ENCODE measurements at places on chromosomes 6 and 20.

GRCh38 chr6:3209114-3210023 lies 18.1 kb downstream of the TUBB2B start:
- no peak for DNase-seq
- peaks cover 28% of the 10 kb centered on the region for H3K27me3 ChIP-seq
- H3K4me1 ChIP-seq = peaks cover 9% of the 10 kb centered on the region

GRCh38 chr6:7246401-7247178 lies 66.4 kb downstream of the SSR1 start:
- peaks cover 7% of the 10 kb centered on the region for H3K36me3 ChIP-seq
- no peaks in the 10 kb centered on the region for H3K27me3 ChIP-seq
- H3K4me1 ChIP-seq = peaks cover 28% of the 10 kb centered on the region
- DNase-seq = no peak
- no peak overlapping the region for H3K27ac ChIP-seq

- H3K36me3 ChIP-seq = no peaks in the 10 kb centered on the region
- no peaks in the 10 kb centered on the region for H3K27me3 ChIP-seq
- peaks cover 5% of the 10 kb centered on the region for H3K4me1 ChIP-seq
- H3K4me3 ChIP-seq = no peak overlapping the region
These were observed 24.1 kb downstream of the PXT1 start for GRCh38 chr6:36418558-36418957.

DNA sequence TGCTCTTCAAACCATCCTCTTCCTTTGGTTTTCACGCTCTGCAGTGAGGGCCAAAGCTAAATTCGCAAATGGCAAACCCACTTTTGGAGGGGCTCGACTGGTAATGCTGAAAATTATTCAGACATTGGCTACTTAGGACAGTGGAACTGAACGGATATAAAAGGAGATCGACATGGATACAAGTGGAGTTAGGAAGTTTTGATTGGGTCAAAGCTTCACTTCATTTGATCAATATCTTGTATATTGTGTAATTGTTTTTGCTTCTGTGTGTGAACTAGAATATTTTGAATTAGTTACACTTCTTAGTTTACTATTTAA lies 1.2 kb downstream of the FAM8A1 start:
- peaks cover 13% of the 10 kb centered on the region for H3K4me1 ChIP-seq
- DNase-seq = no peak
- H3K27me3 ChIP-seq = no peaks in the 10 kb centered on the region
- H3K4me3 ChIP-seq = peak overlapping the region; percentile 76
- peaks cover 11% of the 10 kb centered on the region for H3K36me3 ChIP-seq

DNA sequence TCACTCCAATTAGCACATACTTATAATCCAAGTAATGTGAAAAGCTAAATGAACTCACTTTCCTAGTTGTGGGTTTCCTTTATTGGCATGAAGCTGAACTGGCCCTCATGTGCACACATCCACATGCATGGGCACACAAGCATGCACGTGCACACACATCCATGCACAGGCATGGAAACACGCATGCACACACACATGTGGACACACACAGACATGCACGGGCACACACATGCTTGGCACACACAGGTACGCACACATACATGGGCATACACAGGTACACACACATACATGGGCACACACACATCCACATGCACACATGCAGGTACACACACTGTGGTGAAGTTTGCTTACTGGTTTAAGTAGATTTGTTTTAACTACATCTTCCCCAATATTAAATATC lies 23.8 kb downstream of the SYNDIG1 start:
- peaks cover 5% of the 10 kb centered on the region for H3K4me1 ChIP-seq
- DNase-seq = no peak
- H3K27me3 ChIP-seq = peaks cover 11% of the 10 kb centered on the region
- H3K4me3 ChIP-seq = no peak overlapping the region

GRCh38 chr6:82458147-82458546 lies 94.5 kb downstream of the TPBG start:
- peaks cover 4% of the 10 kb centered on the region for H3K36me3 ChIP-seq
- H3K27me3 ChIP-seq = no peaks in the 10 kb centered on the region
- no peak overlapping the region for H3K27ac ChIP-seq
- no peak overlapping the region for H3K4me3 ChIP-seq
- peaks cover 1% of the 10 kb centered on the region for H3K4me1 ChIP-seq
- DNase-seq = no peak

GRCh38 chr20:34112600-34113101 lies 608 bp upstream of the EIF2S2 start:
- H3K27me3 ChIP-seq = no peaks in the 10 kb centered on the region
- peaks cover 4% of the 10 kb centered on the region for H3K36me3 ChIP-seq

DNA sequence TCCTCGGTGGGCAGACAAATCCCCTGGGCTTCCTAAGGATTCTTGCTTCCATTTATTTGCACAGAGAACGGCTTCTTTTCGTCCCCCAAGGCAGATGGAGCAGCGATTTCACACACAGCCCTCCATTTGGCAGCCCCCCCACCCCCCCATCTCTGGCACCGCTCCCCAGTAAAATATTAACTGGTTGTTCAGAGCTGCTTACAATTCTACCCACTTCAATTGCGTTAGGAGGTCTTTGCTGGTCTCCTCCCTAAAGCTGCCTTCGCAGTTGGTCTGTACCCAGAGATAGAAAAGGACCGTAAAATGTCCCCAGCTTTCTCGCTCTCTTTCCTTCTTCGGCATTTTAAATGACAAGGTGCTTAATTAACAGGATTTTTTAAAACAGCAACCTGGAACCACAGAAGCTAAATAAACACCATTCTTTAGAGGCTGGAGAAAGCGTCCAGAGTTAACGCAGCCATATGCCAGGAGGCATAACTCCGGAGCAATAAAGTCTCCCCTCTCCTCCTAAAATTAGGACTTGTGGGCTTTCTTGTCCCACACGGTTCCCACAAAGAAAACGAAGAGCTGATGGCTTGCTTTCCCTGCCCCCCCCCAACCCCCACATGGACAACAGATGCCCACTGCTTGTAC lies 1.7 kb upstream of the ZMYND8 start:
- H3K4me1 ChIP-seq = peaks cover 60% of the 10 kb centered on the region
- H3K27me3 ChIP-seq = no peaks in the 10 kb centered on the region
- DNase-seq = no peak

DNA sequence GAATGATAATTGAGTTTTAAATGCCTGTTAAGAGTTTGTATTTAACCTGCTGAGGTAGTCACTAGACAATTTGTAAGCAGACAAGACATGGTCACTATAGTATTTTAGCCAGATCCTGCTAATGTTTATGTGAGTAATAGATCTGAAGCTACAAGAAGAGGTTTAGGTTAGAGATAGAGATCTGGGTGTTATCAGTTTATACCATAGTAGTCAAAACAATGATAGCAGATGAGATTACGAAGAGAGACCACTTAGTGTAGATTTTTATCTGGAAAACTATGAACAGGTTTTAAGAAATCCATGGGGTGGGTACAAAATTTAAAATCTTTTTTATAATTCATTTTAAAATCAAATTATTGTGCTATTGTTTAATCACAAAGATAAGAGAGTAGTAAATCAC lies 47.5 kb downstream of the PHIP start:
- H3K4me3 ChIP-seq = no peak overlapping the region
- H3K27ac ChIP-seq = peak overlapping the region; percentile 42
- no peak for DNase-seq
- peaks cover 28% of the 10 kb centered on the region for H3K36me3 ChIP-seq
- H3K4me1 ChIP-seq = peaks cover 10% of the 10 kb centered on the region
- H3K27me3 ChIP-seq = no peaks in the 10 kb centered on the region

GRCh38 chr20:33059741-33060390 lies 6.2 kb downstream of the BPIFB3 start:
- no peak for DNase-seq
- H3K36me3 ChIP-seq = no peaks in the 10 kb centered on the region
- no peaks in the 10 kb centered on the region for H3K4me1 ChIP-seq
- H3K4me3 ChIP-seq = no peak overlapping the region
- no peak overlapping the region for H3K27ac ChIP-seq

GRCh38 chr20:32969356-32970114 lies 34.7 kb downstream of the SUN5 start:
- no peak overlapping the region for H3K4me3 ChIP-seq
- peaks cover 2% of the 10 kb centered on the region for H3K4me1 ChIP-seq
- H3K27me3 ChIP-seq = peaks cover 3% of the 10 kb centered on the region
- no peak for DNase-seq

DNA sequence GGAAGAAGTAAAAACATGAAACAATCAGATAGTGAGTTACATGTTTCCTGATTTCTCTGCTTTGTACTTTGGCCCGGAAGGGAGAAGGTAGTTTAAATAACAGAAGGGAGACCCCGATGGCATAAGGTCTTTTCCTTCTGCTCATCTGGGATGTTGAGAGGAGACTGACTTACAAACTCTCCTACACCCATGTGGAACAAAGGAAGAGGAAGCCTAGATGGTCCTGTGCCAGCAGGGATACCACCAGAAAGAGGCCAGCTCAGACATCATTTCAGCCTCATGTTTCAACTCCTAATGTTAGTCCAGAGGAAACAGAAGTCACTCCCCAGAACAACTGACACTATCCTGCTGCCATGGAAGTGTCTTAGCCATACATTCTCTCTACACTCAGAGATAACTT lies 250.7 kb upstream of the NOX3 start:
- H3K27me3 ChIP-seq = no peaks in the 10 kb centered on the region
- no peak for DNase-seq
- peak overlapping the region; percentile 89 for H3K27ac ChIP-seq
- peaks cover 8% of the 10 kb centered on the region for H3K4me1 ChIP-seq

DNA sequence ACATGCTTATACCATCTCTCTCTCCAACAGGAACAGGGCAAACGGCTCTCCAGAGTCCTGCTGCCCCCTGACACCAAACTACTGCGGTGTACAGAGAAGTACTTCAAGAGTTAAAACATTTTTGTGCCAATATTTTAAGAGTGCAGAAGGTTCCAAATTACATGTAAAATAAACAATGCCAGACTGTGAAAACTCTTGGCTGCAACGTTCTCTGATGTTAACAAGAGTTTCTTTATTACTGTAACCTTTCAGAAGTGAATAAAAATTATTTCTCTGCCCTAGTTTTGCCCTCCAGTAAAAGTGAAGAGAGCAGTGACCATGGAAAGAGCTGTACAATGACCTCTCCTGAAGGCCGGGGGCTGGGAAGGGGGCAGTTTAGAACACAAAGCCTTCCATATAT lies 41.4 kb upstream of the FAM83C start:
- peaks cover 1% of the 10 kb centered on the region for H3K36me3 ChIP-seq
- H3K4me1 ChIP-seq = no peaks in the 10 kb centered on the region
- peak overlapping the region; percentile 54 for H3K27ac ChIP-seq
- H3K27me3 ChIP-seq = no peaks in the 10 kb centered on the region

DNA sequence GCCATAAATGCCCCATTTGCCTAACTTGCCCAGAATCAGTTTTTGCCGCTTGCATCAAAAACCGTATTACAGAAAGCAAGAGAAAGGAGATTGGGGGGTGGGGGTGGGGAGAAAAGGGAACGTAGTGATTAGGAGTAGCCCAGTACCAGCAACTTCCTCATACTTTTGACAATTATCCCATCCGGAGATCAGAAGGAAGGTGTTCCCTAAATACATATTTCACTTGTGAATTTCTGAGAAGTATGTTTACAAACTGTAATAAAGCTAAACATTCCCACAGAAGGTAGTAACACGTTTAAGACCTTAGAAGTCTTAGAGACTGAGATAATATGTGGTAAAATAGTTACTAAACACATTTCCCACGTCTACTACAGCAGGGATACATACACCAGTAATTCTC lies 14.5 kb downstream of the PREP start:
- no peaks in the 10 kb centered on the region for H3K4me1 ChIP-seq
- H3K27me3 ChIP-seq = no peaks in the 10 kb centered on the region
- DNase-seq = no peak

DNA sequence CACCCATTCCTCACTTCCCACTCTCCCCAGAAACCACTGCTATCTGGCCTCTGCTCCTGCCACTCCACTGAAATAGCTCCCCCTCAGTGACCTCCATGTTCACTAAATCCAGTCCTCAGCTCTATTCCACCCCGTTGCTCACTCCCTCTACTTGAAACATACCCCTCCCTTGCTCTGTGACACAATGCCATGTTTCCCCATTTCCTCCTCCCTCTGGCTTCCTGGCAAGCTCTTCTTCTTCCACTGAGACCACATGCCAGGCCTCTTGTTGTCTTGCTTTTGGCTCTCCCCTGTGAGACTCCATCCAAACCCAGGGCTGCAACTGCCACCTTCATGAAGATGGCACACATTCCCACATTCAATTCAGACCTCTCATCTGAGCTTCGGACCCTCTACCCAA lies 13.9 kb downstream of the TMEM151B start:
- DNase-seq = no peak
- peaks cover 84% of the 10 kb centered on the region for H3K27me3 ChIP-seq
- no peaks in the 10 kb centered on the region for H3K36me3 ChIP-seq
- no peak overlapping the region for H3K4me3 ChIP-seq

- peaks cover 12% of the 10 kb centered on the region for H3K27me3 ChIP-seq
- H3K36me3 ChIP-seq = no peaks in the 10 kb centered on the region
- peak; percentile 87 for DNase-seq
- H3K27ac ChIP-seq = no peak overlapping the region
These were observed 39.4 kb downstream of the KIAA1755 start for GRCh38 chr20:38221119-38221589.

- H3K4me3 ChIP-seq = no peak overlapping the region
- no peak for DNase-seq
- H3K36me3 ChIP-seq = no peaks in the 10 kb centered on the region
- H3K4me1 ChIP-seq = peaks cover 13% of the 10 kb centered on the region
- H3K27me3 ChIP-seq = no peaks in the 10 kb centered on the region
- H3K27ac ChIP-seq = no peak overlapping the region
These were observed 115.4 kb upstream of the DST start for GRCh38 chr6:56758120-56758519.

DNA sequence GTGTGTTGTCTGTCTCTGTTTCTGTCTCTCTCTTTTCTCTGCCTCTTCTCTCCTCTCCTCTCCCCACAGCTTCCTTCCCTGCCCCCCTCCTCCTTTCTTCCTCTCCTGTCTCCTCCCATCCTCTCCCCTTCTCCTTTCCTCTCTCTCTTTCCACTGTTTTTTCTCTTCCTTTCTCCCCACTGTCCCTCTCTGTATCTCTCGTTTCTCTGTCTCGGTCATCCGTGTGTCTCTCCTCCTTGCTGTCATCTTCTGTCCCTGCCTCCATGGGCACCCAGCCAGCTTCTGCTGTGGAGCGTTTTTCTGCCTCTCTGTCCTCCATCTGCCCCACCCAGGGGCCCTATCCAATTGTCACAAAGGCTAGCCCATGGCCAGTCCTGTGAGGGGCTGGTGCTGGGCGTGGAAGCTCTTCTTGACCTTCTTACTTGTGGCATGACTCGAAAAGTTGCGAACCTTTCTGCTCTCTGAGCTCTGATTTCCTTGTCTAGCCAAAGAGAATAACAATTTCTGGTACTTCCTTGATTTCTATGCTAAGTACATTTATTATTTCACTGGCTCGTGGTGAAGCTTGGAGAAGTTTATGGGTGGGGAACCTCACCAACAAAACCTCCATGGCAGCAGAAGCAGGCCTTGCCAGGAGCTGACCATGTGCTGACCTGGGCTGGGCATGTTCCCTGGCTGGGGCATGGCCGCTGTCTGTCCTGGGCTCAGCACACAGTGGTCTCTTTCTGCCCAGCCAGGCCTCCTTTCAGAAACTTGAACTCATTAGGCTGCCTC lies 69.3 kb downstream of the CEBPB start:
- DNase-seq = no peak
- H3K4me1 ChIP-seq = peaks cover 9% of the 10 kb centered on the region
- no peak overlapping the region for H3K4me3 ChIP-seq
- H3K27me3 ChIP-seq = peaks cover 11% of the 10 kb centered on the region
- no peaks in the 10 kb centered on the region for H3K36me3 ChIP-seq
- peak overlapping the region; percentile 15 for H3K27ac ChIP-seq

Data from progenitor cell of endocrine pancreas (in vitro differentiated cells).